ENCODE measurements at places on chromosomes 13 and 19.

DNA sequence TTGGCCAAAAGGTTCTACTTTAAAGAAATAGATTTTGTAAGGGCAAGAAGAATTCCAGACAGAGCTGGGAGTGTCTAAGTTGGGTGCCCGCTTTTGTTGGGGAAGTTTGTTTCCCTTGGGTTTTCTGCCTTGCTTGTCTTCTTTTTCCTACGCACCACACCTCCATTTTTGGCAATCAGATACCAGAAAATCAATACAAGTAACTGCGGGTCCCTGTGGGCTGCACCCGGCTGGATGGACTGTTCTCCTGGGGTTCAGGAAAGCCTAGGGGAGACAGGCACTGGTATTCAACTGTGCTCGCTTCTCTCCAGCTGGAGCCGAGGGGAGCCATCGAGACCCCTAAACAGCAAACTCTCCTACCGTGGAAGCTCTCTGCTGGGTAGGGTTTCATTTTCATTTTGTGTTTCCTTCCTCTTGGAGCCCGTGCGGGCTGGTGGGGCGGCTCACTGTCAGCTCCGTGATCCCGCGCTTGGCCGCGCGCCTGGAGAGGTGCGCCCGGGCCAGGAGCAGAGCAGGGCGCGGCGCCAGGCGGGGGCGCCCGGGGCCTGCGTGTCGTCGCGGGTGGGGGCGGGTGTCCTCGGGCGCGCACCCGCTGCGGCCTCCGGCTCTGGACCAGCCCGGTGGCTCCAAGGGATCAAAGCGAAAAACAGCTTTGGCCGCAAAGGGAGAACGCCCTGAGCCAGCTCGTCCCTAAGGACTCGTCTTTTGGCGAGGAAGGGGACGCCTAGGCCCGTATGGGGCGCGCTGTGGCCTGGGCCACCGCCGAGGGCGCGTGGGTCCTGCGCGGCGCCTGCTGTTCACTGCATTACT lies 347.2 kb downstream of the ZNF536 start:
- peak; percentile 11 for DNase-seq

GRCh38 chr19:17841810-17842662 lies 5.7 kb downstream of the JAK3 start:
- peak; percentile 82 for DNase-seq

DNA sequence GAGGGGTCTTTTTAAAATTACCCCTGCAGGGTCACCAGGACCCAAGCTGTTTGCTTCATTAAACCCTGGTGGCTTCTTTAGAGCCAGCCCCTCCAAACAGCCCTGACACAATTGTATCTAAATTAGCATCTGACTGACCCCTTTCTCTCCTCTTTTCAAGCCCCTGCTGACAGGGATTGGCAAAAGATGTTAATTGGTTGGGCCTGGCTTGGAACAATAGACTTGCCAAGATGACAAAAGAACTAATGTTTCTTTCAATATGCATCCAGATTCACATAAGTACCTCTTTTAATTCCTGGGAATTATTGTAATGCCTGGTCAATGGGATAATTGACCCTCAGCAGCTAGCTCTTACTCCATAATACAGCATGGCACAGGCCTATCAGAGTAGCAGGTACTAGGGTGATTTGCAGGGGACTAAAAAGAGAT lies 140.8 kb downstream of the SHISA2 start:
- no peak for DNase-seq

- DNase-seq = no peak
Observed at GRCh38 chr19:23203841-23204344, 46.3 kb downstream of the ZNF724 start.

DNA sequence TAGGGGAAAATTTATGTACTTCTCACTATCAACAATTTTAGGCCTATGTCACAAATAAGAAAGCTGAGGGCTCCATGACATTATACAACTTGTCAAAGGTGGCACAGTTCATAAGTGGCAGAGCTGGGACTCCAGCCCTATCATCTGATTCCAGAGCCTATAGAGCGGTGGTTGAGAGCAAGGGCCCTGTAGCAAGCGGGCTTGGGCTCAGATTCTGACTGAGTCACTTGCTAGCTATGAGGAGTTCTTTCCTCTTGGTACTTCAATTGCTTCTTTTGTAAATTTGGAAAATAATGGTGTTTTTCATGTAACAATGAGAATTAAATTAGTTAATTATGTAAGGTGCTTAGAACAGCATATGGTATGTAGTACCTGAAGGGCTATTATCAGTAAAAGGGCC lies 28.7 kb upstream of the FAM216B start:
- DNase-seq = no peak

- DNase-seq = peak; percentile 6
Observed at GRCh38 chr13:99566125-99567083, 65.1 kb downstream of the TM9SF2 start.

DNA sequence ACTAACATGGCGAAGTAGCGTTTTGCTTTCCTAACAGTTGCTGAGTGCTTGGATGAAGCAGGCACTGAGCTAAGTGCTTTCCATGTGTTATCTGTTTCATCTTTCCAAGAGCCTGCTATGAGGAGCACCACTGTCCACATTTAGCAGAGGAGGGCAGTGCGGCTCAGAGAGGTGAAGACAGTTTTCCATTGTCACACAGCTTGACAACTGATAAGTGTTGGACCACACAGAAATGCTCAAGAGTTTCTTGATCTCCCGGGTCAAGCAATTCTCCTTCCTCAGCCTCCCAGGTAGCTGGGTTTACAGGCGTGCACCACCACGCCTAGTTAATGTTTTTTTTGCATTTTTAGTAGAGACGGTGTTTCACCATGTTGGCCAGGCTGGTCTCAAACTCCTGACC lies 6.8 kb upstream of the CRTC1 start:
- no peak for DNase-seq

DNA sequence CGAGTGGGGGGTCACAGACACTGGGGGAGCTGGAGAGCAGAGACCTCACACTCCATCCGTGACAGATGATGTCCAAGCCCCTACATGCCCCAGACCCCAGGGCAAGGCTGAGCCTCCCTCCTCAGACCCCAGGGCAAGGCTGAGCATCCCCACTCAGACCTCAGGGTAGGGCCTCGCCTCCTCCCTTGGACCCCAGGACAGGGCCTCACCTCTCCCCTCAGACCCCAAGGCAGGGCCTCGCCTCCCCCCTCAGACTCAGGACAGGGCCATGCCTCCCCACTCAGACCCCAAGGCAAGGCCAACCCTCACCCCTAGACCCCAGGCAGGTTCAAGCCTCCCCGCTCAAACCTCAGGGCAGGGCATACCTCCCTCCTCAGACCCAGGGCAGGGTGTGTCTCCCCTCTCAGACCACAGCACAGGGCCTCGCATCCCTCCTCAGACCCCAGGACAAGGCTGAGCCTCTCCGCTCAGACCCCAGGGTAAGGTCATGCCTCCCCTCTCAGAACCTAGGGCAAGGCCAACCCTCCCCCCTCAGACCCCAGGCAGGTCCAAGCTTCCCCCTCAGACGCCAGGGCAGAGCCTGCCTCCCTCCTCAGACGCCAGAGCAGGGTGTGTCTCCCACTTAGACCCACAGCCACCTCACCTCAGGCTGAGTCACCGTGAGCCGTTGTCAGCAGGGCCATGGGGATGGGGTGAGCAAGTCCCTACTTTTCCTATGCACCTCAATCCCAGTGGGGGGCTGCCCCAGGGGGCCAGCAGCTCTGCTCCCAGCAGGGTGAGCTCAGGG lies 1.7 kb upstream of the S1PR4 start:
- peak; percentile 79 for DNase-seq

- DNase-seq = no peak
Observed at GRCh38 chr19:9917321-9917720, 19.0 kb downstream of the OLFM2 start.

GRCh38 chr19:31500197-31500830 lies 151.1 kb upstream of the TSHZ3 start:
- no peak for DNase-seq

GRCh38 chr13:94706843-94707399 lies 5.4 kb downstream of the SOX21 start:
- DNase-seq = no peak

DNA sequence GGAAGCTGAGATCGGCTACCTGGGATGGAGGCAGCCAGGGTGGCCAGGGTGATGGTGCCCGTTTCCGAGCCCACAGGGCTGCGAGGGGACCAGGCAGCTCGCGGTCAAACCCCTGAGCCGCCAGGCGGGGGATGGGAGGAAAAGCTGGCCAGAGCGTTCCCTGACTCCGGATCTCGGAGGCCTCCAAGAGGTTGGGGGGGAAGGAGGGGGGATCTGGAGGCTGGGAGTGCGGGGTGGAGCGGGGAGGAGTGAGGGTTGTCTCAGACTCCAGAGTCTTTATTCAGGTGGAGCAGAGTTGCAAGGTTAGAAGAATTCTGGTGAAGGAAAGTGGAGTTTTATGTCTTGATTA lies 1.1 kb downstream of the CACNG7 start:
- DNase-seq = no peak

DNA sequence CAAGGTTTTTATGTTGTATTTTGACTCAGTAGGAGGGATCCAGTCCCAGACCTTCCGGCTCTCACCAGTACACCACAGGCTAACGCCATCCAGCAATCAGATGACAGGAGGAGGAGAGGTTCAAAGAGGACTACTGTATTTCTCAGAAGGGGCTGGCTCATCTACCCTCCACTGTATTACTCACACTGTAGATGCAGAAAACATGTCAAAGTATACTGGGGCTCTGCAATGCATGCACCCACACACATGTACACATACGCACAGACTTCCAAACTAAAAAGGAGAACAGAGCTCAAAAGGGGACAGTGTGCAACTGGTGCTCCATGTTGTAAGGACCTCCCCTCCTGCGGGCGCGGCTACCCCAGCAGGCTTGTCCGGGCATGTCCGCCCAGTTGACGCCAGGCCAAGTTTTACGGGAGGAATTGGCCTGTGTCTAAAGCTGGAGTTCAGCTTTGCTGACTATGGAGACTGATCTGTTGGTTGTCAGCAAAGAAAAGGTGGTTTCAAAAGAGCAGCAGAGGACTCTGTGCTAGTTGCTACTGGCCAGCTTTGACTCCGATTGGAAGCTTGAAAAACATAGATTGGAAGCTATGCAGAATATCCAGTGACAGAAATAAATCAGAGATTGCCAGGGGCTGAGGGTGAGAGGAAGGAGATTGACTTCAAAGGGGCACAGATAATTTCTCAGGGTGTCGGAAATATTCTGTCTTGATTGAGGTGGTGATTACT lies 314.2 kb downstream of the DLEU7 start:
- DNase-seq = no peak

DNA sequence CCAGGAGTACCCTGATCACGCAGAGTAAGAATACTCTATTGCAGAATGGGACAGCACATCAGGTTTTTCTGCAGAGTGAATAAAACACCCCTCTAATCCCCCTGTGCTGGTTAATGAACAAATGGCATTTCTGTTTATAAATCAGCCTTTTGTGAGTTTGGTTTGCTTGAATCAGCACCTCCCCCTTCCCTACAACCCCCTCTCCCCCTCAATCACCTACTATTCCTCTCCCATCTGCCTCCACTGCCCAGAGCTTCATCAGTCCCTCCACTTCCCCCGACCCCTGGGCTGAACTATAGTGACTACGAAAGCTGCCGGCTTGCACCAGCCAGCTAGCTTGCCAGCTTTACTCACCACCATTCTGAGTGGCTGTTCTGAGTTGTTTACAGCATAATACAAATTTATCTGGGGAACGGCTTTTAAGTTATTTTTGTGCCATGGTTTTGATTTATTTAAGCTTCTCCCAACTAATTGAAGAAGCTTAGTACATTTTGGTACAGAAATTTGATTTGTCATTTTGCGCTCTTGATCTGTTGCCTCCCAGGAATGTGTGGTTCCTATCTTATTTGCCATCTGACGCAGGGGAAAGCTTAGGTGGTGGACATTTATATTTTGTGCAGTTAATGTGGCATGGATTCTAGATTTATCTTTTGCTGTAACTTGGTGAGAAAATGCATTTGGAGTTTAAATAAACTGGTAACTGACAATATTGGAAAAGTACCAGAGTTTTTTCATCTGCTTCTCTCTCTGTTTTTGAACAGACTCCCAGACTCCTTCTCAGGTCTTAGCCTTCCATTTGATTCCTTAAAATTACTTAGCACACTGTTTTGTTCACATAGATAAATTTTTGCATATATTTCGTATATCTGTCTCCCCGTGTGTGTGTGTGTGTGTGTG lies 41.7 kb upstream of the WDFY2 start:
- no peak for DNase-seq

DNA sequence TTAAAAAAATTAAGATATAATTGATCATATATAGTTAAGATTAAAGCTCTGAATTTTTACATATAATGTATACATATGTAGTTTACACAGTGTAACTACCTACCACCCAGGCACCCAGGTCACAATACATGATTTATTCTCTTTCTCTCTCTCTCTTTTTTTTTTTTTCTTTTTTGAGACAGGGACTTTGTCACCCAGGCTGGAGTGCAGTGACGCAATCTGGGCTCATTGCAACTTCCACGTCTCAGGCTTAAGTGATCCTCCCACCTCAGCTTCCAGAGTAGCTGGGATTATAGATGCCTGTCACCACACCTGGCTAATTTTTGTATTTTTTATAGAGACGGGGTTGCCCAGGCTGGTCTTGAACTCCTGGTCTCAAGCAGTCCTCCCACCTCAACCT lies 18.8 kb upstream of the CLASRP start:
- DNase-seq = no peak

- DNase-seq = no peak
Observed at GRCh38 chr13:27942972-27943371, 23.2 kb downstream of the PDX1 start.

GRCh38 chr13:51816604-51817249 lies 12.8 kb upstream of the DHRS12 start:
- no peak for DNase-seq

- peak; percentile 48 for DNase-seq
Observed at GRCh38 chr19:48842789-48843162, 6.5 kb upstream of the HSD17B14 start.

- no peak for DNase-seq
Observed at GRCh38 chr19:4744451-4745174, 21.0 kb upstream of the DPP9 start.

DNA sequence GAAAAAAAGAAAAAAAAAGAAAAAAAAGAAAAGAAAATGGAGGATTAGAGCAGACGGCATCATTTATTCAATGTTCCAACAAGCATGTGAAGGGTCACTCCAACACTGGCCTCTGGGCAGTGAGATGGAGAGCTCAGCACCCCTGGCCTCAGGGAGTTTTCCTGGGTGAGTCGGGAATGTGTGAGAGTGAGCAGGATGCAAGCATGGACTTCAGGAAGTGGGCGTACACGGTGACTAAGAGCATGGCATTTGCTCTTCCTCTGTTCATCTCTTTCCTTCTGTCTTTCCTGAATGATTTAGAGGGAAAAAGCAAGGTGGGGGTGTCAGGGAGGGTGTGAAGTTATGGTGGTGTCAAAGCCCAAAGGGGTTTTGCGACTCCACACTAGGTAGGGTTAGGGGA lies 682 bp upstream of the CABP5 start:
- no peak for DNase-seq

GRCh38 chr19:24166055-24166454 lies 79.1 kb downstream of the ZNF254 start:
- no peak for DNase-seq

- DNase-seq = no peak
Observed at GRCh38 chr13:31027136-31027535, 94.7 kb downstream of the TEX26 start.

DNA sequence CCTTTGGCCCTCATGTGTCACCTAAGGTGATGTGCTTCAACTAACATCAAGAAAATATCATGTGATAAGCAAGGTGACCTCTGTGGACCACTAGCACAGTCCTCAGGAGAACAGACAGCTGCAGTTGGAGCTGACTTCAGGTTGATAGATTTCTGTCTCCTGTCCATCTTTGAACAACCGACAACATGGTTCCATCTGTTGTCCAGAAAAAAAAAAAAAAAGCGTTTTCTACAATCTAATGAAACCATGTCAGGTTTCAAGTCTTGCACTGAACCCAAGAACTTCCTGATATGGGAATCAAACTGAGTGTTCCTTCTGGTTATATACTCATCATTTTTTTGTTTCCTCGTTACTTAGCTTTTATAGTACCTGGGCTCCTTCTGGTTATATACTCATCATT lies 75.7 kb downstream of the LHFPL6 start:
- DNase-seq = no peak

GRCh38 chr13:25571237-25571636 lies 199.5 kb downstream of the ATP8A2 start:
- no peak for DNase-seq
